Retinal pigment epithelial cell (primary cell): ENCODE measurements at places on chromosomes 1 and 21.

GRCh38 chr1:101520302-101520701 is 283.5 kb downstream of the S1PR1 start:
- no peak for DNase-seq

DNA sequence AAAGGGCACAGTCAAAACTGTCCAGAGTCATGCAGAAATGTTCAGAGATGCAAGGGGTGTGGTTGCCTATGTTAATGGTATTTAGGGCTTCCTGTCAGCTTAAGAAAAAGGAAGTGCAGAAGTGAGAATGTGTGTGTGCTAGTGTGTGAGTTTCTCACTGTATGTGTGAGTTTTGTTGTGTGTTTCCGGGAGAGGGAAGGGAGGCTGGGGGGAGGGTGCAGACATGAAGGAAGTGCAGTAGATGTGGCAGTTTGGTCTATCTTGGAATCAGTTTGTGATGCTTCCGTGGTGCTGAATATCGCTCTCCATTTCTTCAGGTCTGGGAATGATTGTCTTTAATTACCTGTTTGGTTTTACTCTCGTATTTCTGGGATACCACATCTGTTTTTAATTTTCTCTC is 16.5 kb upstream of the ATP6V1G3 start:
- no peak for DNase-seq

GRCh38 chr21:34243562-34243961 is 120.2 kb upstream of the KCNE2 start:
- DNase-seq, result no peak

GRCh38 chr1:178438432-178438831 is 58.3 kb downstream of the CLEC20A start:
- no peak for DNase-seq

DNA sequence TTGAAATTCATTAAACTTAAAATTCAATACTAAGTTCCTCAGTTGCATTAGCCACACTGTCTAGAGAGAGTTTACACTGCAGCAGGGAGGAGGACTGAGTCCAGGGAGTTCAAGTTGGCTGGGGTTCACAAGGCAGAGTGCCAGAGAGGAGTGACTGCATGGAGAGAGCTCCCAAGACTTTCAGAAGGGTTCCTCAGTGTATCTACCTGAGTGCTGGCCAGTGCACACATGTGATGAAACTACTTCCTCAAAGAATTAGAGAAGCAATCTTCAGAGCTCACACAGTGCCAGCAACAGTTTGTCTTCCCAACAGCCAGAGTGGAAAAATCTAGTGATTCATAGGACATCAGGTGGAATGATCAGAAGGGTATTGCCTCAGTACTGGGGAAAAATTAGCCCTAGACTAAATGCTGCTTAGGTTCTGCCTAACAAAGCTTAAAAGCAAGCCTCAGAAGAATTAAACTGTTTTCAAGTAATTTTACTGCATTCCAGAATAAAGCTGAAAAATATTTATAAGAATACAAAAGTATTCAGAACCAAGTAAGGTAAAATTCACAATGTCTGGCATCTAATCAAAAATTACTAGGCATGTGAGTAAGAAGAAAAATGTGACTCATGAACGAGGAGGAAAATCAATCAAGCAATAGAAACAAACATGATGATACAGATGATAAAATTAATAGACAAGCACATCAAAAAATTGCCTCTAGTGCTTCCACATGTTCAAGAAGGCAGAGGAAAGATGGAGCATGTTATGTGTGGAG is 10.4 kb upstream of the WNT3A start:
- DNase-seq, result no peak

DNA sequence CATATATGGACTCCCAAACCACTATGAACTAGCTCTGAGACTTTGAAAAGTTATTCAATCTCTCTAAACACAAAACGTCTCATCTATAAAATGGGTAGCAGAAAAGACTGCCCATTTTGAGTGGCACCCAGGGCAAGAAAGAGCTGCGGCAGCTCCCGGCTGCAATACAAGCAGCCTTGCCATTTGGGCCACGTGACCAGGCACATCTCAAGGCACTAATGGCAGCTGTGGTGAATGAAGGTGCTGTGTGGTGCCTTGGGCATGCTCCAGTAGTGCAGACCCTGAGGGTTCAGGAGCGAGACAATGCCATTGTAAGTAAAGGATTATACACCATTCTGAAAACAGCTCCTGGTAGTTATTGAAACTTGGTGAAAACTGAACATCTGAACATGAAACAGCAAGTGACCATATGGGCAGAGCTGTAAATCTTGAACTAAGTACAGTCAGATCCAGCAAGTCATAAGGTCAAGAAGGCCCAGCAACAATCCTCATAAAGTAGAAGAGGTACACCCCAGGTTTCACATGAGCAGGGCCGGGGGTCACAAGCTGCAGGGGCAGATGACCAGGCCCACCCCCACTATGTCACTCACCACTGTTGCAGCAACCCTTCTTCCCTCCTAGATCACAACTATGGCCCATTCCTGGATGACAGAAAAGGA is 39.4 kb upstream of the HIVEP3 start:
- DNase-seq, result no peak

DNA sequence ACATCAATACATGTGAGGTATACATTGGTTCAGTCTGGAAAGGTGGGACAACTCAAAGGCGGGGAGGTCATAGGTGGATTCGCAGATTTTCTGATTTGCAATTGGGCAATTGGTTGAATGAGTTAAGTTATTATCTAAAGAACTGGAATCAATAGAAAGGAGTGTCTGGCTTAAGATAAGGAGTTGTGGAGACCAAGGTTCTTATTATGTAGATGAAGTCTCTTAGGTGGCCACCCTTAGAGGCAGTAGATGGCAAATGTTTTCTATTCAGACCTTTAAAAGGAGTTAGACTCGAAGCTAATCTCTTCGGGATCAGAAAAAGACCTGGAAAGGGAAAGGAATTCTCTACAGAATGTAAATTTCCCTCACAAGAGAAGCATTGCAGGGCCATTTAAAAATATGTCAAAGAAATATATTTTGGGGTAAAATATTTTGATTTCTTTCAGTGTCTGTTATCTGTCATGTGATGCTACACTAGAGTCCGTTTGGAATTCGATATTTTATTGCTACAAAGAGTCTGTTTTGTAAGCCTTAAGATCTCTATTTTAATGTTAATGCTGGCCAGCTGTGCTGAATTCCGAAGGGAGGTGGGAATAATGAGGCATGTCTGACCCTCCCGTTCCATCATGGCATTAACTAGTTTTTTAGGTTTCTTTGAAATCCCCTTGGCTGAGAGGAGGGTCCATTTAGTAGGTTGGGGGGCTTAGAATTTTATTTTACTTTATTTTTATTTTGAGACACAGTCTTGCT is 265.1 kb downstream of the PTPRU start:
- DNase-seq, result no peak

- DNase-seq, result peak; percentile 76
Observed at GRCh38 chr1:39408641-39409054, 82.8 kb upstream of the BMP8A start.

- no peak for DNase-seq
Observed at GRCh38 chr1:64861611-64862010, 104.7 kb downstream of the JAK1 start.

DNA sequence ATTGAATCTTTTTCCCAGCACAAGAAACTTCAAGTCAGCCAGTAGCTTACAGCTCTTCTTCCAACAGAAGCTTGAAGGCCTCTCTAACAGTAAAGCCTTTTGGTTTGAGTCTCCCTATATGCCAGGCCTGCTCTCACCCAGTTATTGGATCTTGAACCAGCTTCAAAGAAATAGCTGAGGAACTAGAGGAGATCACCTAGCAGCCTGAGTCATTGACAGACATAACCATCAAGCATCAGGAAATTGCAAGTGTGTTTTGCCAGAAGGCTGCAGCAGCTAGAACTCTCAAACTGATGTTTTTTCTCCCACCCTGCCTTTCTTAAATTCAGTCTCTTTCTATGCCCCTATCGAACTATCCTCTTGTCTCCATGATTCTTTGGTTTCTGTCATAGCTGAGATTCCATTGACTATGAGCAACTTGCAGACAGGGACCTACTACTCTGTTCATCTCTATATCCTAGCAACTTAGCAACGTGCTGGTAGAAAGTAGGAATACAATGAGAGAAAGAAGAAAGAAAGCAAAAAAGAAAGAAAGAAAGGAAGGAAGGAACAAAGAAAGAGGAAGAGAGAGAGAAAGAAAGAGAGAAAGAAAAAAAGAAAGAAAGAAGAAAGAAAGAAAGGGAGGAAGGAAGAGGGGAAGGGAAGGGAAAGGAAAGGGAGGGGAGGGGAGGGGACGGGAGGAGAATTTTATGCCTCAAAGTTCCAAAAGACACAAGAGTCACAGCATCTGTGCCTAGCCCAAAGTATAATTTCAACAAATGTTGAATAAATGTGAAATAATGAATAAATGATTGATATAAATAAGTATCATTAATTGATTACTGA is 60.0 kb upstream of the FGGY start:
- no peak for DNase-seq

GRCh38 chr1:225592362-225593025 is 60.4 kb downstream of the ENAH start:
- no peak for DNase-seq

DNA sequence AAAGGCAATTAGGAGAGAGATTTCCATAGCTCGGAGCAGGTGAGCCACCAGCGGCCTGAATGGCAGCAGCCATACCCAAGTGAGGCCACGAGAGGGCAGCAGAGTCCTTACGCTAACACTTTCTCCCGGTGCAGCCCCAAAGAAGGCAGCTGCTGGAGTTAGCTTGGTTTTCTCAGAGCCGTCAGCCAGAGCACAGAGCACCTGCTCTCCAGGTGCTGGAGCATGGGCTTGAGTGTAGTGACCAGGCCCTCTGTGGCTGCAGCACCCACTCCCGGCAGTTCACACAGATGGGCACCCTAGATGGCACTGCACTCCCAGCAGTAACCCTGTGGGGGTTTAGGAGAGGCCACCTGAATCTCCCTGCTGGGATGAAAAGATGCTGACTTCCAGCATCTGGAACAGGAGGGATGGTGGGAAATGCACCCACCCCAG is 45.8 kb downstream of the TMCC2 start:
- DNase-seq, result no peak

DNA sequence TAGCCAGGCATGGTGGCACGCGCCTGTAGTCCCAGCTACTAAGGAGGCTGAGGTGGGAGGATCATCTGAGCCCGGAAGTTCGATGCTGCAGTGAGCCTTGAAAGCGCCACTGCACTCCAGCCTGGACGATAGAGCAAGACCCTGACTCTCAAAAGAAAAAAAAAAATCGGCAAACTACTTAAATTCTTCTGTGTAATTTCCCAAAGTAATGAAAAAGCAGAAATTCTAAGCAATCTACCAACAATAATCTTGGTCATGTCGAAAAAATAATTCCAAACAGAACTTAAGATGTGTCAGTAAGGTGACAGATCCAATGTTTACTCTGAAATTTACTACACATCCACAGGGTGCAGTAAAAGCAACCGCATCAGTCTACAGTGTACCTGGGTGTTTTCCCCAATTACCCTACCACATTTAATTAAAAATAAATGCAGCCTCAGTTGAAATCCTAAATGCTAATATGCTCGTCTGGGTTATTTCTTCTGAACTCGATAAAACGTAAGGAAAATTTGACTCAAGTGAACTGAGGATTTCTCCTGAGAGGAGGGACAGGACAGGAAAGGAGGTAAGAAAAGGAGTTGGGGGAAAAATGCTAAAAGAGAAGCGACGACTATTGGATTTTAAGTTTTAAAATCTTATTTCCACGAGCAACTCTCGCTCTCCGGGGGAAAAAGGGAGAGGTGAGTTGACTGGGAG is 801 bp downstream of the EPRS1 start:
- DNase-seq, result no peak

DNA sequence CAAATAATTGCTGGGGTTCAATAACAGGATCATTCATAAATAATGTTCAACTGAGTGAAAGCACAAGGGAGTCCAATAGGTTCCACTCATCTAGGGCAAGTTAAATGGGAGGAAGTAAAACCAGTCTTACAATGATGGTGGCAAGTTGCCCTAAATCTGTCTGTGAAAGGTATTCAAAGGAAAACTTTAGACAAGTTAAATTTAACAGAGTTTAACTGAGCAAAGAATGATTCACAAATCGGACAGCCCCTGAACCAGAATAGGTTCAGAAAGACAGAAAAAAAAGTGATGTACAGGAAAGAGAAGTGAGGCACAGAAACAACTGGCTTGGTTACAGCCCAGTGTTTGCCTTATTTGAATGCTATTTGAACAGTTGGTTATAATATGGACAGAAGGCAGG is 183.5 kb upstream of the ADGRL4 start:
- no peak for DNase-seq

GRCh38 chr1:93851327-93851712 is 27.7 kb downstream of the DNTTIP2 start:
- DNase-seq, result no peak

DNA sequence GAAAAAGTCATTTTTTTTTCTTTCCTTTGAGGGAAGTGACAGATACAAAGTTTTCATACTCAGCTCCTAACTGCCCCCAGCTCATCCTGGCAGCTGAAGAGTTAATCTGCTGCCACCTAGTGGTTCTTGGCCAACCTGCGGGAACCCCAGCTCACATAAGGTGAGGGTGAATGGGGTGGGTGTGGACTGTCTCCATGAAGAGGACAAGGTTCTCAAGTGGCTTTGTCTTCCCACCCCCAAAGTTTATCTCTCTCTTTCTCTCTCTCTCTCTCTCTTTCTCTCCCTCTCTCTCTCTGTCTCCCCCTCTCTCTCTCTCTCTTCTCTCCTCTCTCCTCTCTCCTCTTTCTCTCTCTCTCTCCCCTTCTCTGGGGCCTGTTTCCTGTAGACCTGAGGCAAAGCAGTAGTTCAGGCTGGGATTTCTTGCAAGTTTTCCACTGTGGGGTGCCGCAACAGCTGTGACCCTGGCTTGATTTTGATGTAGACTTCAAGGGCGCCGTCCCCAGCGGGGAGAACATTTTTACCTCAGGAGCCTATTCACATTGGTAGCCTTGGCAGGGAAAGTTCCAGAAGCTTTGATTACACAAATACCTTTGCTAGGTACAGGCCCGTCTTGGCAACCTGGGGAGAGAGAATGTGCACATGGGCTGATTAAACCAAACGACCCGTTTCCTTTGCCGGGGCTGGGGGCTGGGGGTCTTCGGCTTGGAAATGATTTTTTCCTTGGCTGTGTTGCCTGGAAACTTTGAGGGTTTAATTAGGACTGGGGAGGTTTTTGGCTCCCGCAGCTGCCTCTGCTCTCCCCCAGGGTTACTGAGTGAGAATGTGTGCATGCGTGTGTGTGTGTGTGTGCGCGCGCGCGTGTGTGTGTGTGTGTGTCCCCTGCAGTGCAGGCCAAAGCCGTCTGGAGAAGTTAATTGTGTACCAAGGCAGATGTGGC is 135.9 kb downstream of the TM2D1 start:
- peak; percentile 22 for DNase-seq

DNA sequence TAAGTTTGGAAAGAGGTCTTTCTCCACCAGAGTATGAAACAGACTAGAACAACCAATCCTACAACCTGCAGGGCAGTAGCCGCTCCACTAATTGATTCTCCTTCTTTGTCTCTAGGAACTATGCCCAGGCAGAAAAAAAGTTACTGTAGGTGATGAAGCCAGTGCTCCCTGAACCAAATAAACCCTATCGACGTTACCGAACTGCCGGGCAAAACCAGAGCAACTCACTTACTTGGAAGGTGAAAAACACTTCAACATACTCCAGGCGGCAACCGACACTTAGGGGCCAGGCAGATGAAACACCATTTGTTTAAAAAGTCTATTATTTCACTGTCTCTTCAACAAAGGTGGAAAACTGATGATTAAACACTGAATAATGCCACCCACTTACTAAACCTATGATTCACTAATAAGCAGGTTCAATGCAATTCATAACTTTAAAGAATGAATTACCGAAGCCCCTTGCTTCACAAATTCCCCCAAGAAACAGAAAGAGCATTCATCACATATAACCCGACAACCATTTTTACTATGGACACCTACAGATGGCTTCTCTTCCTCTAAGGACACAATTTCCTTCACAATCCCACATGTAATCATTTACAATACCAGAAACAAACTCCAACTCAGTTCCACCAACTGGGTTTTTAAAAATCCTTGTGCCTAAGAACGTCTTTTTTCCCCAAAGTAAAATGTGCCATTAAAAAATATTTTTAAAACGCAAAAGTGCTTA is 1.6 kb downstream of the NRIP1 start:
- DNase-seq, result no peak
